SK-N-SH (cell line): ENCODE measurements at places on chromosomes 12 and 14.

- DNase-seq = no peak
Measured at GRCh38 chr12:27965411-27965810, 7.1 kb downstream of the PTHLH start.

DNA sequence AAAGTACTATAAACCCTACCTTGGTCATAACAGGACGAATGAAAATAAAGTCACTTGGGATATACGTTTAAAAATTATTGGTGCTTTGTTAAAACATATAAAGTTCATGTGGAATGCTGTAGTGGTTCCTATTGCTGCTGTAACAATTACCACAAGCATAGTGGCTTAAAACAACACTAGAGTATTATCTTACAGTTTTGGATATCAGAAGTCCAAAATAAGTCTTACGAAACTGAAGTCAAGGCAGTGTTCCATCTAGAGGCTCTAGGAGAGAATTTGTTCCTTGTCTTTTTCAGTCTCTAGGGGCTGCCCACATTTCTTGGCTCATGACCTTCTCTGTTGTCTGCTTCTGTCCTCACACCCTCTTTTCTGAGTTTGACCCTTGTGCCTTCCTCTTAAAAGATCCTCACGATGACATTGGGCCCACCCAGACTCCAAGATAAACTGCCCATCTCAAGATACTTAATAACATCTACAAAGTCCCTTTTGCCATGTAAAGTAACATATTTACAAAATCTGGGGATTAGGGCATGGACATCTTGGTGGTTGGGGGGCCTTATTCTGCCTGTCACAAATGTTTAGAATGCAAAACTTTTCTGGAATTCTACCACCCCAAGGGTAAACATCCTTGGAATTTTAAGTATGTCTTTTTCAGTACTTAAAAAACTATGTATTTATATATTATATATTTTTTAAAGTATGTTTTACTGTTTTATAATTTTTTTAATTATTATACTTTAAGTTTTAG lies 178.1 kb downstream of the ETNK1 start:
- DNase-seq = no peak

DNA sequence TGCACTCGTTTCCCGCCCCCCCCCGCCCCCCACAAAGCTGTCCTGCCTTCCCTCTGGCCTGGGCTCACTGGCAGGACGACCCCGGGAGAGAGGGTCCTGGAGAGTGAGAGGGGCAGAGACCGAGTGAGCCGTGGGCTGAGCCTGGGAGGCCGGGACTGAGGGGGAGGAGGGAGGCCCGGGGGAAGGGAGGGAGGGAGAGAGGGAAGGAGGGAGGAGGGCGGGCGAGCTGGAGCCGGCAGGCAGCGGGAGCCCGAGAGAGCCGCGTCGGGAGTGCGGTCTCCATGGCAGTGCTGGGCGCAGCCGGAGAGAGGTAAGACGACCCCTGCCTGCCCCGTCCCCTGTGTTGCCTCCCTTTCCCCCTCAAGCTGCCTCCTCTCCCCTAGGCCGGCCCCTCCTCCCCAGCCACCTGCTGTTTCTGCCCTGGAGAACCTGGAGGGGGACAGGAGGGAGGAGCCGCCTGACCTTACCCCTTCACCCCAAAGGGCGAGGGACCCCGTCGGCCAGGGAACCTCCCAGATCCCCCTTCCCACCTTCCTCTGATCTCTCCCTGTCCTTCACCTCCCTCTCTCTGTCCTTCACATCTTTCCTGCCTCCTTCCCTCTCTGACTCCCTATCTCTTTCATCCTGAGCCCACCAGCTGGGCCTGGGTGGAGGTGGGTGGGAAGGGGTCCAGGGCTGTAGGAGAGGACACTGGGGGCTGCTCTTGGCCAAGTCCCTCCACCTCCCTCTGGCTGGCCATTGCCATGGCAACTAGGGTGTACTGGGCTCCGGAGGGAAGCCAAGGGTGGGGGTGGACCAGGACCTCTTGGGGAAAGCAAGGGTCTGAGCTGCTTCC lies at the start of gene GPR162:
Gene GPR162, plus strand, starts transcription at position 231 of the 835 bp plus-strand sequence. CDS start 2,078 bp downstream, outside the sequence.
- peak; percentile 87 for DNase-seq

- no peak for DNase-seq
Measured at GRCh38 chr12:88529531-88530488, 50.5 kb downstream of the KITLG start.

- DNase-seq = no peak
Measured at GRCh38 chr14:68211421-68211820, 391.8 kb downstream of the RAD51B start.

DNA sequence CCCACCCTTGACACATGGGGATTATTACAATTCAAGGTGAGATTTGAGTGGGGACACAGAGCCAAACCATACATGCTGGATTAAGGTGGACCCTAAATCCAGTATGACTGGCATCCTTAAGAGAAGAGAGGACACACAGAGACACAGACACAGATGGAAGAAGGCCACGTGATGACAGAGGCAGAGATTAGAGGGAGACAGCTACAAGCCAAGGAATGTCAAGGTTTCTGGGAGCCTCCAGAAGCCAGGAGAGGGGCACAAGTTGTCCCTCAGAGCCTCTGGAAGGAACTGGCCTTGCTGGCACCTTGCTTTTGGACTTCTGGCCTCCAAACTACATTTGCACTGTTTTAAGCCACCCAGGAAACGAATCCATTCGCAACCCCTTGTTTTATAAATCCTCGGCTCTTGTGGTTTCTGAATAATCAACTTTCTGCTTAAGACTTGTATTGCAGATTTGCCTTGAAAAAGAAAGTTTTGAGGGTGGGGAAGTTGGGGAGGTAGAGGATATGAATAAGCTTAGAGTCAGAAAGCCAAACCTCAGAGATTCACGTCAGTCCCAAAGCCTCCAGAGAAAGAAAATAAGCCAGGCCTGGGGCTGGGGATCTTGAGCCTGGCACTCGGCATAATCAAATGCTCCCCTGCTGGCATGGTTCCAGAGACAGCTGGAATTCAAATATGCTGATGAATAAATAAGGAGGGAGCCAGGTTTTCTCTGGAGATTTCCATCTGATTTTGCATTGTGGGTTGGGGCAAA lies 224.2 kb upstream of the PWP1 start:
- peak; percentile 70 for DNase-seq

DNA sequence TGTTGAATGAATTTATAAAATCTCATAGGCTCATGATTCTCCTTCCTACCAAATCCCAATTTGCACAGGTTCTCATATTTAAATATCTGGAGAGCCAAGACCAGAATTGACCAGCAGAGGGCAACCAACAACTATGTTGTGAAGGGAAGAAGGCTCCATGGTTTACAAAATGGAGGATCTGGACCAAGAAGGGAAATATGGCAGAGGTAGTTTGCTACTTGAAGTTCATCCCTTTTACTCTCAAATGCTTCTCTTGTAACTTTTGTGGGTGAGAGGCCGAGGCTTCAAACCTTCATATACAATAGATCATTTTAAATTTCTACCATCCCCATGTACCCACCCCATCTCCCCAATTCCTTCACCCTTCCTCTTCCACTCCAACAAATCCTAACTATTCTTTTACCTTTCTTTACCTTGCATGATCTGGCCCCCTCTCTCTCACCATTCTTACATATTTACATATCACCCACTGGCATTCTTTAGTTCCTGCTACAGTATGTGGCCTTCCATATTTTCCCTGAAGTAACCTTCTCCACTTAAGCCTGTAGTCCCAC lies 3.8 kb upstream of the SMARCC2 start:
- peak; percentile 73 for DNase-seq

DNA sequence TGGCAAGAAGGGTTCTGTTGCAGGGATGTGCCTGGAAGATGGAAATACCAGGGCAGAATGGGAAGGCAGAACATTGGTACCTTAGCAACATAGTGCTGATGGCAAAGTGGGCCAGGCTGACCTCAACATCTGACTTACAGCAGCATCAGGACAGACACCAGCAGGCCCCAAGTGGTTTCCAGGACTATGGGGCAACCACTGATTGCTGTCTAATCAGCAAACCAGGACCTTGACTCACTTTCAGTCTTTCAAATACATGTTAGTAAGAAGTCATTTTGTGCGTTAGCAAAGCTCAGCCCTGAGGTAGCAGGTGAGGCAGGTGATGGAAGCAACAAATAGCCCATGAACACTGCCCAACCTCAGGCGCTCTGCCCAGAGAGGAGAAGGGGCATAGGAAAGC lies 4.7 kb upstream of the SPTSSA start:
- DNase-seq = no peak

- DNase-seq = no peak
Measured at GRCh38 chr12:121562488-121562887, 18.3 kb downstream of the KDM2B start.

DNA sequence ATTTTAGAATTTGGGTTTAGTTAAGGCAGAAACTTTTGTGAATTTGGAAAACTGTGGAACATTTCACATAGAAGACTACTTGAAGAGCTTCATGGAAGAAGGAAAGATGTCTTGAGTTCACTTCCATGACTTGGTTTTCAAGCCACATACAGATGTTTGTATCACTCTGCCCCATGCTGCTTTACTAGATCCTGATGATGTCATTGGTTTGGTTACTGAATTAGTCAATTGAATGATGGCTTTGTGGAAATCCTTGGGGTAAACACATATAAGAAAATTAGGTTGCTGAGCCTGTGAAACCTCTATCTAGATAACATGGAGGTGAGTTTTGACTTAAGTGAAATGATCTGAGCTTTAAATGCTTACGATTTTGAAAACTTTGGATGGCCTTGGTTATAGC lies 90.6 kb downstream of the LRRK2 start:
- DNase-seq = no peak

GRCh38 chr12:28027328-28027727 lies 54.8 kb upstream of the PTHLH start:
- no peak for DNase-seq

DNA sequence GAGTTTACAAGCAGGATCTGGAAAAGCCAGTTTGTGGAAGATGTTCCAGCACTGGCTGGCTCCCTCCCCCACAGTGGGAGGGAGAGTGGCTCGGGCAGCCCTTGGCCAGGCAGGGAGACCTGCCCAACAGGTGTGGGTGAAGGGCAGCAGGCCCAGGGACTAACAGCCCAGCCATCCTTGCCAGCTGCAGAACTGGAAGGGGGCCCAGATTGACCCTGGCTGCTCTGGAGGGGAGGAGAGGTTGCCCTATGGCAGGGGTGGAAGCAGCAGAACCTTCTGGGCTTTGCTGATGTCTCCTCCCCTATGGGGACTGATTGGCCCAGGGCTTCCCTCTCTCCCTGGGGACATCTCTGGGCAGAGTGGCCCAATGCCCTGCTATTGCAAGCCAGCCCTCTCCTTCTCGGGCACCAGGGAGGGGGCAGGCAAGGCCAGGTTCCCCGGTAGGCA lies 20.5 kb downstream of the IRF2BPL start:
- DNase-seq = no peak

DNA sequence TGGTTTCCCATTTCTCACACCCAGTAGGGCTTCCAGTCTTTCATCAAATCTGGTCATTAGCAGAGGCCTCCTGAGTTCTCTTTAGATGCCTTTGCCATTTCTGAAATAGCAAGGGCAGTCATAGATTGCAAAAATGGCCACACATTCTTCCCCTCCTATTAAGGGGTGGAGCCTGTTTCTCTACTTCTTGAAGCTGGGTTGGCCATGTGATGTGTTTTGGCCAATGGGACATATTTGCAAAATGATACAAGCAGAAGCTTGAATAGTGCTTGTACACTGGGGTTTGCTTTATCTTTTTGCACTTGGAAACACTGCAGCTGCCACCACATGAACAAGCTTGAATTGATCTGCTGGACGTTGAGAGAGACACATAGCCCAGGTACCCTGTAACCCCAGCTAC lies 109.3 kb downstream of the VRK1 start:
- DNase-seq = no peak

GRCh38 chr14:21268617-21269251 lies 508 bp downstream of the HNRNPC start:
- DNase-seq = no peak

DNA sequence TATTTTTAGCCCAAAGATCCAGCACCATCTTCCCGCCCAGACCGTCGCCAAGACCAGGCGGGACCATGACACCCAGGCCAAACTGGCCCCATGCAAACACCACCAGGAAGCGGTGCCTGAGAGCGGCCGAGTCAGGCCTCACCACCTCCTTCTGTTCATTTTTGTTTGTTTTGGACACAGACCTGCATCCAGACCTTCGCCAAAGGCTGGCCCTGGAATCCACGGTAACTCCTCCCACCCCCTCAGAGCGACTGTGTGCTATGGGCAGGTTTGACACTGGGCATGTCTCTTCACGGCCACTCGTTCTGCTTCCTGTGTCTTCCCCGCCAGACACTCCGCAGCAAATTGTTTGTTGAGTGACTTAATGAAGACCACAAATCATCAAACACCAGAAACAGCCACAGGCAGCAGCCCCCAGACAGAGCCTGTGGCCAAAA lies 47.1 kb downstream of the NCOR2 start:
- no peak for DNase-seq

- peak; percentile 77 for DNase-seq
Measured at GRCh38 chr12:94147991-94148738, at the start of gene PLXNC1. TSS of gene PLXNC1 (plus strand) at chr12:94148577. CDS start at chr12:94148972, 395 bp downstream.

- DNase-seq = no peak
Measured at GRCh38 chr12:75655315-75655806, 144.0 kb upstream of the KRR1 start.

DNA sequence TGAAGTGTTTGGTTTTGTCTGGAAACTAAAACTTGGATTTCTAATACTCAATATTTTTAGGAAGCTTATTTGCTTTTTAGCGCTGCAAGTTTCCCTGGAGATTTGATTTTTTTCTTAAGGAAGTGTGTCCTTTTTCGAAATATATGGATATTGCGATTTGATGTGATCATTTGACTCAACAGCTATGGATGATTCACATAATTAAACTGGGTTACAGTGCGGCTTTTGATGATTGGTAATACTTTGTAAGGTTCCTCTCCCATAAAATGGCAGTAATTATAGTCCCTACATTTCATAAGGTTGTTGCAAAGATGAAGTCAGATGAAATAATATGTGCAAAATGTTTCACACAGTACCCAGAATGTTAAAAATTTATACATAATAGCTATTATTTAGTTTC lies 13.1 kb downstream of the LDHB start:
- no peak for DNase-seq

DNA sequence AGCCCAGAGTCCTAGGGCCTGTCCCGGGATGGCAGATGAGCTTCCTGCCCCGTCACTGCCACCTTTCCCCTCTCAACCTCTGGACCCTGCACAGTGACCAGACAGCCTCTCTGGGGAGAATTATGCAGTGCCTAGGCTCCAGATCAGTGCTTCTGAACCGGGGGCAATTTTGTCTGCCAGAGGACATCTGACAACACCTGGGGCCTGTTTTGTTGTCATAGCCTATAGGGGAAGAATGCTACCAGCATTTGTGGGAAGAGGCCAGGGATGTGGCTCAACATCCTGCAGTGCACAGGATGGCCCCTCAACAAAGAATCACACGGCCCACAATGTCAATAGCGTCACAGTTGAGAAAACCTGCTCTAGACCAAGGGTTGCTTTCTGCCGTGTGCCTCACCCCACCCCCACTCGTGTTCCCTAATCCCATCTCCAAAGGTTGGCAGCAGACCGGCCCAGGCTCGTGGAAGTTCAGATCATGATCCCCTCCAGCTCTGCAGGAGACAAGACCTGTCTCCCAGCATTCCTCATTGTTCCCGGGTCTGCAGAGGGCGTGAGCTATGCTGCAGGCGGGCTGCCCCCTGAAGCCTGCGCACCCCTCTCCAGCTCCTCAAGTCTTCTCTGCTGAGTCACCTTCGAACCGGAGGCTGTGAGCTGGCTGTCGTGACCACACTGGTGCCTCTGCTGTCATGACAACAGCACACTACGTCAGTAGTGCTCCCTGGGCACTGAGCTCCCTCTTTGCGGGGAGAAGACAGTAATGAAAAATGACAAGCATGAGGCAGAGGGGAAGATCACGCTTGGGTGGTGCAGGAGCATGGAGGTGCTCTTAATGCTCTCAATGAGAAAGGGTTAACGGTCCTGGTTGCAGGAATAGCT lies 2.0 kb upstream of the GAPDH start:
- peak; percentile 57 for DNase-seq
